ENCODE measurements at places on chromosomes 3 and 15. TPM values are rescaled to one million over a fixed set of nuclear protein-coding genes. Genes with fewer than 3 reads are reported as not detected.

Gene EHHADH
- 5.0 TPM for total RNA-seq

Gene GPR15
- not detected for total RNA-seq

Gene GPR176
- 206 TPM for total RNA-seq

Gene DNAH1
- total RNA-seq, result 3.3 TPM

Gene CNTN4
- total RNA-seq, result not detected

Gene SYNPR
- not detected for total RNA-seq

Gene DUOXA2
- total RNA-seq, result not detected

Gene CASR
- total RNA-seq, result not detected

Gene REC114
- not detected for total RNA-seq

Gene COLQ
- total RNA-seq, result 0.66 TPM

Gene C2CD4B
- 0.26 TPM for total RNA-seq

Gene CP
- total RNA-seq, result 63.3 TPM

Gene ABI3BP
- 48.1 TPM for total RNA-seq

Gene ECE2
- not detected for total RNA-seq

Gene NUTM1
- not detected for total RNA-seq

Gene TNFAIP8L3
- 7.5 TPM for total RNA-seq

Gene SRGAP3
- total RNA-seq, result 5.2 TPM

Gene FBN1
- 1,495 TPM for total RNA-seq

Gene VIPR1
- total RNA-seq, result 1.4 TPM

Gene ZPLD1
- 0.26 TPM for total RNA-seq

Gene ATR
- 28.9 TPM for total RNA-seq

Data from aortic smooth muscle cell (primary cell).